ENCODE measurements at places on chromosomes 12 and 14.

DNA sequence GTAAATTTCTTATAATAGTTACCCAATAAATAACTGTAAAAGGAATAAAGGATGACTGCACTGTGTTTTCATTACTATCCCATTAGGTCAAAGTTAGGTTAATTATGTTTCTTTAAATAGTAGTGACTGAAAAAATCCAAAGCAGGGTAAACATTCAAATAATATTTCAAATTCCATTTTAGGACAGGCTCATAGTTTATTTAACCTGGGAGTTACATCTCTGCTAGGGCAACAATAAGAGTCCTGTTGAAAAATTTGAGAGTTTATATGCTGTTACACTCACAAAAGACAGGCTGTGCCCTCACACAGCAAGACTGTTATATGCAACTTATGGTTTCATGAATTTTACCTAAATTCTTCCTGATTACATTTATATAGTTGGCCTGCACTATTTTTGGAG lies 8.0 kb downstream of the ERP27 start:
- no peak for DNase-seq

GRCh38 chr14:87111126-87111525 lies 881.9 kb downstream of the GALC start:
- DNase-seq: no peak

GRCh38 chr12:29797565-29798355 lies 14.0 kb upstream of the TMTC1 start:
- DNase-seq: no peak

DNA sequence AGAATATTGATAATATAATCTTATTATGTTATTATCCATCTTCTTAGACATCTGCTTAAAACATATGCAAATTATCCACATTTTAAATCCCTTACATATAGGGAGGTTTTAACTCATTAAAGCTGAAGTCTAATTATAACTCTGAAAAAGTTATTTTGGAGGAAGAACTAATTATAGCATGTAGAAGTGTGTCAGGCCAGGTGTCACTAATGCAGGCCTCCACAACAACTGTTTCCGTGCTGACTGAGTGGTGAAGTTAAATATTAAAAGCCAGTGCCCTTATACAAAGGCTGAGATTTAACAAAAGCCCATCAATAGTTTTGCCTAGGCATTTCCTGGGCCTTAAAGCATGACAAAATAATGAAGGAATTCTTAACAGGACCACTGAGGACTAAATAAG lies 157.4 kb downstream of the LRRK2 start:
- DNase-seq: no peak

- DNase-seq: no peak
Measured at GRCh38 chr14:20493634-20494033, 11.7 kb upstream of the RNASE10 start.

GRCh38 chr12:10289005-10289754 lies 18.5 kb upstream of the KLRD1 start:
- DNase-seq: no peak

GRCh38 chr12:48988030-48988649 lies 10.0 kb downstream of the WNT1 start:
- DNase-seq: peak; percentile 57

- no peak for DNase-seq
Measured at GRCh38 chr12:116382686-116383530, 105.4 kb upstream of the MED13L start.

- DNase-seq: no peak
Measured at GRCh38 chr14:78170203-78170602, at the start of gene NRXN3. NRXN3 (plus strand) TSS chr14:78170373; CDS start chr14:78243094, 72,721 bp downstream.

DNA sequence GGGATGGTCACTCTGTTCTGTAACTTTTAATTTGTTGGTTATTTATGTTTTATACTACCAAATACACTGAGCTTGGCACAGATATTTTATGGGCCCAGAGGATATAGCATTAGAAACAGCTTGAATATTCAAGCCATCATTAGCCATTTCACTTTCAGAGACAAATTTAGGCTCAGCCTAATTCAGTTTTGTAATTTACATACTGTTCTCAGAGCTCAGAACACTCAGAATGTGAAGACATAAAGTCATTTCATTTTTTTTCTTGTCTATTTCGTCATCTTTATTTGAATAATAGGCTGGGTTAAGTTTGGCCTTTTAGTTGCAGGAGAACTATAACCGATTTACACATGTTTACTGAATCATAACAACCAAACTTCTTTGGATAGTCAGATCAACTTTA lies 361.7 kb downstream of the SNAPC1 start:
- DNase-seq: no peak

DNA sequence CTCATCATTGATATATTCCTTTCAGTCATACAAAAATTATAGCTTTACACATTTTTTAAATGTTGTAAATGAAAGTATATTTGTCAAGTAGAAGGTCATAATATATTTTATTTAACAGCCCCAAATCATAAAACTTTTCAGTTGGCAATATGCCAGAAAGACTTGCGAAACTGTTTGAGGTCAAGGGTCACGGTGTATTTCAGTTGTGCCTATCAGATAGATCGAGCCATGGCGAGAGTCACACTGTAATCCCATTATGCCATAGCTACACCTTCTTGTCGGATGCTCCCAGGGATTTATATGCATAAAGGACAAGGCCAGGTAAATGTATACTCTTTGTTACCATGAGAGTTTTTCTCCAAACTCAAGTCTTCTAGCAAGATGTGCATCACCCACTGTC lies 26.7 kb upstream of the G2E3 start:
- no peak for DNase-seq

- no peak for DNase-seq
Measured at GRCh38 chr14:94144765-94145164, 15.4 kb upstream of the IFI27L2 start.

GRCh38 chr12:31353750-31354708 lies 28.1 kb upstream of the SINHCAF start:
- DNase-seq: no peak

GRCh38 chr12:131122631-131123030 lies 168.9 kb downstream of the ADGRD1 start:
- no peak for DNase-seq

DNA sequence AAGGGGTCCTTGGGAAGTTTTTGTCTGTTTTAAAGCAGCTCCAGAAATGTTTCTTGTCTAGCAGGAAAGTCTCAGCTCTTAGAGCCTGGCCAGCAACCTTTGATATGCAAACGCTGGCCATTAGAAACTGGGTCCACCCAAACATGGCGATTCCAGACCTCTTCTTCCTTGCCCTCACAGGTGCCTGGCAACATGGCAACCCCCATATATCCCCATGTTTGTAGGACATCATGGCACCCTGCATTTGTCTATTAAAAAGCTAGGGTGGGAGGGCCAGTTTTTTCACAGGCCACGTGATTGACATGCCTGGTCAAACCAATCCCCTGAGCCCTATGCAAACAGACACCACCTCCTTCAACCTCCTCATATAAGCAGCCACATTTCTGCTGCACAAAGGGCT lies 848.7 kb upstream of the FOXG1 start:
- no peak for DNase-seq

DNA sequence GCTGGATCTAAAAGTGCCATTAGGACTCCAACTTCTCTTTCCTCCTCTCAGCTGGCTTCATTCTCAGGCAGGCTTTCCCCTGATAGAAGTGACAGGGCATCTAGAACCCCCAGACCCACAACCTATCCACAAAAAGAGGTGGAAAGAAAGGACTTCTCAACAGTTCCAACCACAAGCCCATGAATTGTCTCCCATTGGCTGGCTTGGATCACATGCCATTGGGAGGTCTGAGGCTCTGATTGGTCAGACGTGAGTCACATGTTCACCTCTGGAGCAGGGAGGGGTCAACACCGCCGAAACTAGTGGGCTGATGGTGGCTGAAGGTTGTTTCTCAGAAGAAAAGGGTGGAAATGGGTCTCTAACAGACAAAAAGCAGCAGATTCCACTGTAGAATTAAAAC lies 47.2 kb downstream of the DRAM1 start:
- DNase-seq: no peak

GRCh38 chr14:64465191-64465822 lies at the start of gene AKAP5:
AKAP5 (plus strand) TSS chr14:64465499; CDS start chr14:64468395, 2,896 bp downstream.
- DNase-seq: peak; percentile 19

DNA sequence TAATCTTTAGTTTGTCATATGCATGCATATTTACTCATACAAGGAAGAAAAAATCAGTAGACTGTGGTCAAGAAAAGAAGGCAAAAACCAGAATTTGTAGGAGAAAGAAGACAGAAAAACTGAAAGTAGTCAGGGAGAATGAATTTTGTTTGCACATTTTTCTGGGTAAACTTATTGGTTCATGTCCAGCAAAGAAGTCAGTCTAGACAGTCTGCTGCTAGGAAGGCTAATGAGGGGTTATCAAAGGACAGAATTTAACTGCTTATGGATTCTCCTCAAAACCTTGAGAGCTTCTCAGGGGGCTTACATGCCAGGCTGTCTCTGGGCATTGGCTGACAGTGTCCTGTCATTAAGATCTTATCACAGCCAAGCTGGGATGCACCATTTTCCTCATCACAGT lies 293.9 kb downstream of the RPAP3 start:
- DNase-seq: no peak

GRCh38 chr12:26632756-26633155 lies 200.2 kb downstream of the ITPR2 start:
- no peak for DNase-seq

GRCh38 chr12:12837025-12837812 lies 24.1 kb downstream of the DDX47 start:
- no peak for DNase-seq

GRCh38 chr12:95709152-95709551 lies 81.4 kb downstream of the NTN4 start:
- DNase-seq: no peak

DNA sequence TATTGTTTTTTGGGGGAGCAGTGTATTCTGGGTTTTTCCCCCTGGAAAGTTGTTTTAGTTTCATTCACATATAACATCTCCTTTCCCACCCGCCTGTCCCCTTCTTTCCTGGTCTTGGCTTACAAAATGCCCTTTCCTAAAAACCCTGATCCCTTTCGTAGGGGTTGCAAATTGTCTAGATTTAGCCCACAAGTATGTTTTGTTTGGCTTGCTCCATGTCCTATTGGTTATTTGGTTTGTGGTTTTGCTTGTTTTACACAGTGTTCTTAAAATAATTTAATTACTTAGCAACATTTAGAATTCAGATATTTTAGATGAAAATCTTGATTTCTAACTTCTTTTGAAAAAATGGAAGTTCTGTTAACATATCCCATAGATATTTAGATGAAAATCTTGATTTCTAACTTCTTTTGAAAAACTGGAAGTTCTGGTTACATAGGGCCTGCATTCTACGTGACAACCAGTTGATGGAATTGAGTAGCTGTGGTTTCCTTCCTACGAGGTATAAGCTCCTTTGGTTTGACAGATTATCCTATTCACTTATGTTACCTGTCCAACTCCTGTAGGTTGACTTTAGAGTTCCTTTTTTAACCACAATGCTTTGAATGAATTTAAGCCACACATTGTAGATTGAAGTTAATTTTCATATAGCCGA lies 89.2 kb upstream of the TMEM263 start:
- DNase-seq: no peak

DNA sequence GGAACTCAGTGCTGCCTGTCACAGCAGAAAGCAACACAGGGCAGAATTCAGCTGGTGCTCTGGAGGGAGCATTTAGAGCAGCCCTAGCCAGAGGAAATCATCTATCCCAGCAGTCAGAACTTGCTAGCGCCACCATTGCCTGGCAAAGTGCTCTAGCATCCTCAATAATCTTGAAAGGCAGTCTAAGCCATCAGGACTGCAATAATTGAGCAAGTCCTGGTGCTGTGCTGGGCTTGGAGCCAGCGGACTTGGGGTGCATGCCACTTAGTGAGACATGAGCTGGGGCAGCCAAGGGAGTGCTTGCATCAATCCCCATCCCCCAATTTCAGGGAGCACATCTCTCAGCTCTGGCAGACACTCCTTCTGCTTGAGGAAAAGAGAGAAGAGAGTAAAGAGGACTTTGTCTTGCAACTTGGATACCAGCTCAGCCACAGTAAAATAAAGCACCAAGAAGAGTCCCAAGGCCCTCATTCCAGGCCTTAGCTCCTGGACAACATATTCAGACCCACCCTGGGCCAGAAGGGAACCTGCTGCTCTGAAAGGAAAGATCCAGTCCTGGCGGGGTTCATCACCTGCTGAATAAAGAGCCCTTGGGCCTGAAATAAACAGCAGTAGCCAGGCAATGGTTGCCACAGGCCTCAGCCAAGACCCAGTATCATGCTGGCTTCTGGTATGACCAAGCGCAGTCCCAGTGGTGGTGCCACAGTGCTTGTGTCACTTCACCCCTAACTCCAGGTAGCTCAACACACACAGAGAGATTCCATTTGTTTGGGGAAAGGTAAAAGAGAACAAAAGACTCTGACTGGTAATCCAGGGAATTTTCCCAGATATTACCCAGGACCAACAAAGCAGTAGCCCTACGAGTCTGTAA lies 44.5 kb upstream of the ZDHHC17 start:
- no peak for DNase-seq

DNA sequence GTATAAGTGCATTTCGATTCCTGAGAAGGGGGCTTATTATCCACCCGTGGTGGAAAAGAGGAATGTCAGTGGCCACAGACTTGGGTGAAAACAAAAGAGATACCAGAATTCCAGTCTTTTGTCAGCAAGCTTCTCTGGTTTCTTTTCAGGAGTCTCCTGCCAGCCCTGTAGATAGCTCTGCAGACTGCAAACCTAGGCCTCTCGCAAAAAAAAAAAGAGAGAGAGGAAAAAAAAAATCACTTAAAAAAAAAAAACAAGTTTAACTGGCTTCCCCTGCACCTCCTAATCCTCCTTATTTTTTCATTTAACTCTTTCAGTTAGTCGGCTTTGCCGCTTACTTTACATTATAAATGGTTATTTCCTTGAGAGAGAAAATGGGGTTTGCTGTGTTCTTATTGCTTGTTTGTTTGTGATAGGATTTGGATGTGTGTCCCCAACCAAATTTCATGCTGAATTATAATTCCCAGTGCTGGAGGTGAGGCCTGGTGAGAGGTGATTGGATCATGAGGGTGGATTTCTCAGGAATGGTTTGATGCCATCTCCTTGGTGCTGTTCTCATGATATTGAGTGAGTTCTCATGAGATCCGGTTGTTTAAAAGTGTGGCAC lies 170.0 kb downstream of the BCL11B start:
- DNase-seq: no peak

GRCh38 chr12:105167346-105167745 lies 59.8 kb downstream of the WASHC4 start:
- DNase-seq: no peak

- no peak for DNase-seq
Measured at GRCh38 chr14:55665067-55665675, 85.2 kb downstream of the KTN1 start.

- no peak for DNase-seq
Measured at GRCh38 chr14:24895622-24896021, 154.3 kb downstream of the STXBP6 start.

DNA sequence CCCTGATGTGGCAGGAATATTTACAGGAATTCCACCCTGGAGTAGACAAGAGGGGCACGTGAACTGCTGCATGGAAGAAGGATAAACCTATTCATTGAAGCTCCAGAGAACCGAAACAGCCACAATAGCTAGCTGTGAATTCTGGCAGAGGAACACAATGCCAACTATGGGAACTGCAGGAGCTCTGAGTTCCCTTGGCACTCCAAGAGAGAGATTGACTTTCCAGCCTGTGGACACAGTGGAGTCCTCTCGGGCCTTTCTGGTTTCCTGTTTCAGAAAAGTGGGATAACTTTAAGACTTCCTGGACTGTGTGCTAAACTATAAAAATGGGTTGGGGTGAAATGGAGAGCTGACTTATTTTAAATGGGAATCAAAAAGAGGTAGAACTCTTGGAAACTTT lies 11.9 kb downstream of the CACNA2D4 start:
- DNase-seq: no peak
